ENCODE measurements at places on chromosomes 5 and 9. TPM values are rescaled to one million over a fixed set of nuclear protein-coding genes. Genes with fewer than 3 reads are reported as not detected.

Gene KIAA0825
- 1.8 TPM for total RNA-seq

Gene FBN2
- total RNA-seq, result 19.1 TPM

Gene FREM1
- not detected for total RNA-seq

Gene MRPL41
- 101 TPM for total RNA-seq

Gene LEAP2
- total RNA-seq, result 0.68 TPM

Gene STPG3
- not detected for total RNA-seq

Gene MARCOL
- total RNA-seq, result not detected

Gene TRUB2
- total RNA-seq, result 34.8 TPM

Gene LECT2
- not detected for total RNA-seq

Gene NUTM2G
- total RNA-seq, result under 0.01 TPM

Gene BTNL3
- not detected for total RNA-seq

Gene PPP2CA
- total RNA-seq, result 424 TPM

Gene GNA14
- total RNA-seq, result 0.23 TPM

Gene ISL1
- total RNA-seq, result 2.7 TPM

GRCh38 chr5:157343842-157344790, 78.2 kb downstream of the CYFIP2 start:
- no peak for DNase-seq

- DNase-seq, result no peak
Measured at GRCh38 chr5:125603321-125603720, 819.9 kb upstream of the GRAMD2B start.

DNA sequence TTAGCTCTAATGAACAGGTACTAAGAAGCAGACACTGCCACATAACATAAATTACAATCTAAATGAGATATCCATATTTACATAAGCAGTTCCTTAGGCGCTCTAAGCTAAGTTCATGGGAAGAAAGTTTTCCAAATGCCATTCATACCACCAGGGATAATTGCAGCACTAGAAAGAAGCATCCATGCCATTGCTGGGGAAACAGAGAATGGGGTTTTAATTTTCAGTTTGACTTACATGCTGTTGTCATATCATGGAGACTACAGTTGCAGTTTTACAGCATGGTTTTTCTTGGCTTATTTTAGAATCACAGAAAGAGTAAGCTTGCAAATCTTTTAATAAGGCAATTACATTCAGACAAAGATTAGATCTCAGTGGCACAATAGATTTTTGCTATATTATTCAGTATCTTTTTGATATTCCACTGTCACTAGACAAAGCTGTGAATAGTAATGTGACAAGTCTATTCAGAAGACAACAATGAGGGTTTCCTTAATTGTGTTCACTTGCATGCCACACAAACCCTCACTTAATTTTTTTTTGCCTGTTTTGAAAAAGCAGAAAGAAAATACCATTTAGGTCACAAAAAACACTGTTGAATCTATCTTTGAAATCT, 108.4 kb upstream of the ELAVL2 start:
- no peak for DNase-seq

GRCh38 chr5:176785184-176786145, 24.9 kb upstream of the UNC5A start:
- DNase-seq, result no peak

GRCh38 chr5:154300207-154300883, 109.8 kb downstream of the GALNT10 start:
- no peak for DNase-seq

DNA sequence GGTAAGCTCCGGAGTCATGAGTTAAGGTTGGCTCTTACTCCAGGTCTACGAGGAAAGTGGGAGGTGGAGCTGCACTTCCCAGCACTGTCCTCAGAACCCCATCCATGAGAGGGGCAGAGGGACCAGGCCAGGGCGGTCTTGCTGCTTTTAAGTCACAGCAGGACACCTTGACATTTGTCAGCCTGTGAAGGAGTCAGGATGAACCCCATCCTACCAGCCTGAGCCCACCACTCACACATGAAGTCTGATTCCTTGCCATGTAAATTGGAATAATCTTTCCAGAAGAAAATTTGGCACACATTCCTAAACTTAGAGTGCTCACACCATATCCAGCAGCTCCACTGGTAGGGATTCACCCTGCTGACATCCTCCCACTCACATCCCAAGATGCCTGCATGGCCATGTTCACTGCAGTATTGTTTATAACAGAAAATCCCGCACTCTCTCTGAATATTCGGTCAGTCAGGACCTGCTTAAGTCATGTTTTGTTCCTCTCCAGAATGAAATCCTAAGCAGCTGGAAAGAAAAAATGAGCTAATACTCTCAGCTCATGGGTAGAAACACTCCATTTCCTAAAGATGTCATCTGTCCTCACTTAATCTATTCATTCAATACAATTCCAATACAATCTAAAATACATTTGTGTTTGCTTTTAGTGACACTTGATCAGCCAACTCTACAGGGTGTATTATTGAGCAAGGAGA, 79.3 kb upstream of the COL5A1 start:
- no peak for DNase-seq

DNA sequence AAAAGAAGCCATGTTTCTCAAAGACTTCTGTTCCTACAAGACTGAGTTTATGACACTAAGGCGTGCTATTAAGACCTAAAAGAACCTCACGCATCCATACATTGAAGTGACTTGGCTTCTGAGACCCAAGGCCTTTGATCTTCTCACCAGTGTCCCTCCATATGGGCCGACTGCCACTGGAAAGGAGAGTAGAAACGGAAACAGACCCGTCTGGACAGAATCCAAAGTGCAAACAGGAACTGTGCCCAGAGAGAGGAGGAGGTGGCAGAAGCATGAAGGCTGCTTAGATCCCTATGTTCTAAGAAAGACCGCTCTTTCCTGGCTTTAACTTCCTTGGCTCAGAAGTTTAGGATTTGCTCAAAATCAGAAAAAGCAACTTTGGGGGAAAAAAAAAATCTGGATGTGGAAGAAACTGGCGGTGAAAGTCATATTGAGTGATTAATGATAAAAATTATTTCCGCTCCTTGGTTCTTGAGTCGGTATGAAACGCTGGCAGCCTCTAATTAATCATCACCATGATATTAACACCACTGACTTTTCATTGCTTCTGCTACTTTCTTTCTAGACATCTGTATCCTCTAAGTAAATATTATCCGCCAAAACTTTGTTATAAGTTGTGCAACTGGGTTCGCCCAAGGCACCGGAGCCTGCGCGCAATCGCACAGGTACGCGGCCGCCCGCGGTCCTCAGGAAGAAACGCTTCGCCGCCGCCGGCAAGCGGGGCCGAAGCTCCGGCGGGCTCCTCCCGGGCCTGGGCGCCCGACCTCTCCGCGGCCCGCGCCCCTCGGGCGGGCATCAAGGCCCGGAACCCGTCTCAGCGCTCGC, 726 bp downstream of the DAP start:
- DNase-seq, result peak; percentile 70

DNA sequence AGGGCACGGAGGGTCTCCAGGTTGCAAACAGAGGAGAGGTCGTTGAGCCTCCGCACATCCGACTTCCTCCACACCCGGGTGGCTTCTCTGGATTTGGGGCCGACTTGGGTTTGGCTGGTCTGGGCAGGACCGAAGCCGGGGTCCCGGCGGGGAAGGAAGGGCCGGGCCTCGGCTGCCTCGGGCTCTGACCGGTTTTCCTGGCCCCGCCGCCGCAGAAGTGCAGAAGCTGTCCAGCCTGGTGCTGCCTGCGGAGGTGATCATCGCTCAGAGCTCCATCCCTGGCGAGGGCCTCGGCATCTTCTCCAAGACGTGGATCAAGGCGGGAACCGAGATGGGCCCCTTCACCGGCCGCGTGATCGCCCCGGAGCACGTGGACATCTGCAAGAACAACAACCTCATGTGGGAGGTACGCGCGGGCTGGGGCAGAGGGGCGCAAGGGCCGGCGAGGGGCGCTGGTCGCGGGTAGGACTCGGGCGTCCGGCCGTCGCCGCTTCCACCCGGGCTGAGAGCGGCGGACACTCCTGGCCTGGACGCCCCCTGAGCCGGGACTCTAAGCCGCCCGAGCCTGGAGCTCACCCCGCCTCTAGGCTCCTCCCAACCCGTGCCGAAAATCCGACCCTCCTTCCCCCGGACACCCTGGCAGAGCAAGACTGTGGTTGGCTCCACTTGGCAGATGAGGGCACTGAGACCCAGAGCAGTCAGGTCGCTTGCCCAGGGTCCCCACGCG, 2.2 kb downstream of the PRDM12 start:
- no peak for DNase-seq

GRCh38 chr9:34465468-34465867, 6.9 kb downstream of the DNAI1 start:
- DNase-seq, result no peak

GRCh38 chr5:109005297-109006009, 257.8 kb downstream of the FER start:
- DNase-seq, result no peak

DNA sequence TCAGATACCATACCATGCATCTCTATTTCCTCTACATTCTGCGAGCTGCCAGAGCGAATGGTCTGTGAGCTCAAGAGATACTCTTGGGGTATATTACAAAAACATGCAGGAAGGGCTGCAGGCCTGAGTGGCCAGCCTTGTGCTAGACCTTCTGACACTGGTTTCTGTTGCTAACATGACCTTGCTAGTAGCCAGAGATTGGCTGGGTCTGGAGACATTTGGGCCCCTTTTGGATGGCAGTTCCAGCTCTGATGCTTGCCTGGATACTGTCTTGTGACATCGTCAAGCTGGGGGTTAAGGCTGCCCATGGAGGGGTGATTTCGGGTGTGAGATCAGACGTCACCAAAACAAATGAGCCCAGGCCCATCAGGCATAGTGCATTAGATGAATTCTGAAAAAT, 56.1 kb upstream of the FSTL4 start:
- DNase-seq, result no peak

- DNase-seq, result no peak
Measured at GRCh38 chr5:132021654-132022053, 10.2 kb upstream of the ACSL6 start.

DNA sequence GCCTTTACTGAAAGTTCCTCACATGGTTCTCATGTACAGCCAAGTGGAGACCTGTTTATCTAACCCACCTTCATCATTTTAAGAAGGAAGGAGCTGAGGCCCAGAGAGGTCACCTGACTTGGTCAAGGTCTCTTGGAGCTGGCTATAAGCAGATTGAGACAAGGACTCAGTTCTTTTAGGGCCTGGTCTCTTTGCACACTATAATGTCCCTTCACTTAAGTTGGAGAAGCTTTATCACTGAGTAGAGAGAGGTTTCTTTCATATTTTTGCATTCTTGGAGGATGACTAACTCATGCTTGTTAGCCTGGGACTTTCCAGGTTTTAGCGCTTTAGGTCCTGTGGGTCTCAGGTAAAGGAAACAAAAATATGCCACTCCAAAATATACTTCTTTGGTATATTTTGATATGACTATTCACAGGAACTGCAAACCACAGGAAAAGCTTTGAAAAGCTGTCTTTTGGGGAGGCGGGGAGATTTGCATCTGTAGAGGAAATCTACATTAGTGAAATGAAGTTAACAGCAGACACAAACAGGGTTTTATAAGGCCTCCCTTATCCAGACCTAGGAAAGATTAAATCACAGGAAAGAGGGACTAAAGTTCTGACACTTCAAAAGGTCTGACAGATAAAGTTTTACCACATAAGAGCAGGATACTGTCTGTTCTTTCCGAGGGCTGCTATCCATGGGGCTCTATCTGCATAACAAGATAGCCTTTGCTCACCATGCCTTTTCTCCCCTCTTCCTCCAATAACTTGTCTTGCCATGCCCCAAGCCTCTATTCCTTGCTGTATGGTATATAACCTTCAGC, 95.8 kb upstream of the ANKRD55 start:
- DNase-seq, result peak; percentile 74

- no peak for DNase-seq
Measured at GRCh38 chr9:23587903-23588302, 238.1 kb downstream of the ELAVL2 start.

- DNase-seq, result no peak
Measured at GRCh38 chr9:98698856-98699255, 9.9 kb downstream of the GABBR2 start.

GRCh38 chr5:142197781-142198180, 89.2 kb downstream of the NDFIP1 start:
- no peak for DNase-seq

DNA sequence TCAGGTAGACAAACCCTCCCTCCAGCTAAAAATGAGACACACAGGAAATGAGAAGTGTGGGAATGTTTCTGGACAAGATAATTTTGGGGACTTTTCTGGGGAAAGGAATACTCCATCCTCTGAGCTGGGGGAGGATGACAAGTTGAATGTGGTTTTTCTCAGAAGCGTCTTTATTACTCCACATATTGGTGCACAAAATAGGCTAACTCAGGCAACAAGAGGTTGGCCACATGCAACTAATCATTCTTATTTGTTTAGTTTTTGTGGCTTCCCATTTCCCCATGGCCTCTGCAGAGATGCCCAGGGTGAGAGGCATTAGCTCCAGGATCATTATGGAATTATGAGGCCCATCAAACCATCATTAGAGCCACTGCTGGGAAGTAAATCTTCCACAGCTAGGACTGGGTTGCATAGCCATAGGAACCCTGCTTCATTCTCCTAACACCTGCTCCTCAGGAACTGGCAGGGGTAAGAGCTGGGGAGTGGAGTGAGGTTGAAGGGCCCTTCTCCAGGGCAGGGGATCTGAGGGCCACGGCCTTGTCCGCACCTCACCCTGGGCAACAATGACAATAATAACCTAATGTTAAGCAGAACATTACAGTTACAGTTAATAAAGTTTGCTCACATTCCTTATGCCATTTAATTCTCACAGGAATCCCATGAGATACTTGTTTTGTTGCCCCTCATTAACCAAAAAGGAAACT, 9.3 kb upstream of the SIL1 start:
- DNase-seq, result no peak

GRCh38 chr5:177310332-177310731, 1.4 kb downstream of the MXD3 start:
- no peak for DNase-seq

- peak; percentile 70 for DNase-seq
Measured at GRCh38 chr9:110691002-110691549, 22.5 kb downstream of the MUSK start.

GRCh38 chr5:15492545-15492944, 7.4 kb upstream of the FBXL7 start:
- no peak for DNase-seq

DNA sequence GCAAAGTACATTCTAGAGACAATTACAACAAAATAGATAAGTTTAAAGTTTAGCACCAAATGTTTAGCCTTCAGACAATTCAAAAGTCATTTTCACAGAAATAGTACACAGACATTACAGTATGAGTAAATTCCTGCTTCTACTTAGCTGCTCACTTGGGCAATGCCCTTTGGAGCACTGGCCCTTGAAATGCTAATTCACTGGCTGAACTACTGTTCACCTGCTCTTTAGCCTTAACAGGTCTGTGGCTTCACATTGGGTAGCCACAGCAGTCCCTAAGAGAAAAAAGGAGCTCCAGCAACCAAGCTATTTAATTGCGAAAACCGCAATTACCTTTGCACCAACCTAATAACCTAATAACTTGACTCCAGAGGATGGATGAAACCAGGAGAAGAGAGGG, 916.2 kb upstream of the DMAC1 start:
- no peak for DNase-seq
